ENCODE measurements at places on chromosomes 4 and X.

GRCh38 chr4:114082348-114082747, 102.9 kb upstream of the ARSJ start:
- no peak for DNase-seq

DNA sequence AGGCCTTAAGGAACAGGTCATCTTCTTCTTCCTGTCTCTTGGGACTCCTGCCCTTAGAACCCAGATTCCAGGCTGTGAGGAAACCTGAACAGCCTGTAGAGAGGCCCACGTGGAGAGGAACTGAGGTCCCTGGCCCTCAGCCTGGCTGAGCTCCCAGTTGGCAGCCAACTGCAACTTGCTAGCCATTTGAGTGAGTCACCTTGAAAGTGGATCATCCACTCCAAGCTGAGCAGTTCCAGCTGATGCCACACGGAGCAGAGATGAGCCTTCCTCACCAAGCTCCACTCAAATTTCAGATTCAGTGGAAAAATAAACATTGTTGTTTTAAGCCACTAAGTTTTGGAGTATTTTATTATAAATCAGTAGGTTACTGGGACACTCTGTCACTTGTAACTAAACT, 392.5 kb downstream of the BCOR start:
- no peak for DNase-seq

- peak; percentile 61 for DNase-seq
Observed at GRCh38 chrX:18983666-18984380, at the start of gene PHKA2. Gene PHKA2, minus strand, starts transcription at chrX:18984114. Its CDS starts 182 bp downstream, at chrX:18983932.

DNA sequence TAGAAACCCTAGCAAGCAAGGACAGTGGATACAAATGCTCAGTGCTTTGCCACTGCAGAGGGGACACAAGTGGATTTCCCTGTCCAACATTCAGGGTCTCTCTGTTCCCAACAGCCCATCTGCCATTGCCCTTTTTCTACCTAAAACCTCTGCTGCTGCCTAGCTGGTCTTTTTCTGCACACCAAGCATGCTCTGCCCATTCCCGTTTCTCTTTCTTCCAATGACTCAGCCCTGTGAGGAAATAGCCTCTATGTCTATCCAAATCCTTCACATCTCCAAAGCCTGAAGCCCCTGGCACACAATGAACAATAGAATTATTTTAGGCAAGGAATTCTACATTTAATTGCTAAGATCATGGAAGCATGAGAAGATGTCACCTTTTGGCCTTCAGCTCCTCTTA, 5.7 kb upstream of the AMELX start:
- no peak for DNase-seq

GRCh38 chrX:107714206-107714891, 61.2 kb downstream of the TSC22D3 start:
- no peak for DNase-seq

DNA sequence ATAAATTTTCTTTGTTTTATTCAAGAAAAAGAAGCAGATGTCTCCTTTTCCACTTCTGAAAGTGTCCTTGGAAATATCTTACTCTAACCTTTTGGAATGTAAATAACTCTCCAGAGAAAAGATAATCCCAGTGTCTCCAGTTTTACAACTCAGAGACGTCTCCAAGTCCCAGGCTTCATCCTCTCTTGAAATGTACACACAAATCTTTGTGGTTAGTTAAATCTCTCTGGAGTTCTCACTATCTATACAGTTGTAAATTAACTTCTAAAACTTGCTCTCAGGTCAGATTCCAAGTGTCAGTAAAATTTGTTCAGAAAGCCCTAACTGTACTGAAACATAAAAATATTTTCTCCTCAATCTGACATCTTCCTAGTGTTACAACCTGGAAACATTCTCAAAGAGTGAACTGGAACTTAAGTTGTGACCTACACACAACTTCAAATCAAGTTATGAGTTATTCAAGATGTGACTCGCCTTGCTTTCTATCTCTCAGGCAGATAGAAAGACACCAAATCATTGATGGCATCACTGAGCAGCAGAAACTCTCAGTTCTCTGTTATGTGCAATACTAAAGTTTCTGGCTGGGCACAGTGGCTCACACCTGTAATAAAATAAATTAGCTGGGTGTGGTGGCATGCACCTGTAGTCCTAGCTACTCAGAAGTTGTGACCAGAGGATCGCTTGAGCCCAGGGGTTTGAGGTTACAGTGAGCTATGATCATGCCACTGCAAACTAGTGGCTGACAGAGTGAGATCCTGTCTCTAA, 284.2 kb downstream of the RCHY1 start:
- no peak for DNase-seq

DNA sequence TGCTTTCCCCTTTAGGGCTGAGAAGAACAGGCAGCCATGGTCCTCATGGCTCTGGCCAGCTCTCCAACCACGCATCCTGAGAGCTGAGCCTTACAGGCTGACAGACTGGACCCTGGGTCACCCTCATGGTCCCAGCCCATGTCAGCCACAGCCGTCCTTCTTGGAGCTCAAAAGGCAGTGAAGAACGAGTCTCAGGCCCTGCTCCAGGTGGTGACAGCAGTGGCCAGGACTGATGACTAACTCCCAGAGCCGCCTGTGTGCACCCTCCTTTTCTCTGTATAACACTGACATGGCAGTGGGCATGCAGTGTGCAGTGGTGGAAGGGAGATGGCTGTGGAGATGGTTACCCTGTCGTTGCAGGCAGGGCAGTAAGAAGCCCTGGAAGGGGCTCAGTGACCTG, 10.3 kb upstream of the DUSP9 start:
- no peak for DNase-seq

- no peak for DNase-seq
Observed at GRCh38 chr4:158704274-158704673, 18.9 kb downstream of the PPID start.
